ENCODE measurements at places on chromosomes 12 and 14.

- DNase-seq: no peak
Measured at GRCh38 chr14:93107453-93107852, 8.3 kb downstream of the ITPK1 start.

GRCh38 chr14:76426161-76426696 lies 50.3 kb downstream of the ESRRB start:
- DNase-seq: no peak

DNA sequence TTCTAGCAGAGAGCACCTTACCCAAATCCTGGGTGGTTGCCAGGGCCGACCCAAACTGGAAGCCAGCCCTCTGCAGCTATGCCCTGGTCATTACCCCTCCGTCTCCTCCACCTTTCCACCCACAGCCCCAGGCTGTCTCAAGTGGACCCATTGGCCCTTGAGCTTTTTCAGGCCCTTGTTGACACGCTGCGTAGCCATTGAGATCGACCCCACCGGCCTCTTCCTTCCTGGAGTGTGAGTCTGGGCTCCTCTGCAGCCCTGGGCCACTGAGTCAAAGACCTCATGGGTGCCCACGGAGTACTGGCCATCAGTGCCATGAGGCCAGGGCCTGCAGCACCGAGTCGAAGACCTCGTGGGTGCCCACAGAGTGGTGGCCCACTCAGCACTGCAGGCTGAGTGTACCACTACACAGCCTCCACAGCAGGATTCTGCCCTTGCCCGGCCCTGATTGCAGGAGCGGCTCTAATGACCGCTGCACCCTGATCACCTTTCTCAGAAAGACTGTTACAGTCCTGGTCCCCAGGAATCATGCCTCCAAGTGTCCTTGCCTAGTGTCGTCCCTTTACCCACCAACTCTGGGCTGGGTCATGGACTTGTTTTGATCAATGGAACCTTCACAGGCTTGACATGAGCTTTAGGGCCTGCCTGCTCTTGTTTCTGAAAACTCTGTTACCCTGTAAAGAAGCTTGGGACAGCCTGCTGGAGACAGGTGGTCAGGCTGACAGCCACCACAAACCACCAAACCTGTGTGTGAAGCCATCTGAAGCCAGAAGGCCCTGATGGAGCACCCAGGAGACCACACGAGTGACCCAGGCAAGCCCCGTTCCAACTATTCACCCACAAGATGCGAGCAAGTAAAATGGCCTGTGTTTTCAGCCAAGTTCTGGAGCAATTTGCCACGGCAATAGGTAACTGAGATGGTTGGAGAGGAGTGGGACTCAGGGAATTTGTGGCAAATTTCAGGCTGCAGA lies 39.6 kb upstream of the TRAF3 start:
- DNase-seq: no peak

- DNase-seq: no peak
Measured at GRCh38 chr12:62703011-62703380, 232.0 kb downstream of the PPM1H start.

GRCh38 chr12:127262615-127263014 lies 1004.4 kb upstream of the TMEM132C start:
- DNase-seq: no peak

- DNase-seq: no peak
Measured at GRCh38 chr14:100532154-100532861, 54.9 kb downstream of the BEGAIN start.

- peak; percentile 23 for DNase-seq
Measured at GRCh38 chr12:113838896-113839295, 127.2 kb downstream of the RBM19 start.

DNA sequence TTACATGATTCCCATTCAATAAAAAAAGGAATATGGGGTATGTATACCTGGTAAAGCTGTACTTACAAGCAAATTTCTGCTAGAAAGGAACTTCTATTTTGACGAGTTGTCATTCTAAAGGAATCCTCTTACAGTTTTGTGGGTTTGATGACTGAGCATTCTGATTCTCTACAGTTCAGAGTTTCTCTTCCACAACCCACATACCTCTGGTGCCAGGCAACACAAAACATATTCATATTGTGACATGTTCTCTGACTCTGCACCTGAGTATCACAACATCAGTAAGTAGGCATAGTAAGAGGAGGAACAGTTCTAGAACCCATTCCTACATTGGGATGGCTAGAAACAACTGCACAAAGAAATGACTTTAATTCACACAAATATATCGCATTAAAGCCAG lies 636.6 kb downstream of the MED13L start:
- no peak for DNase-seq

DNA sequence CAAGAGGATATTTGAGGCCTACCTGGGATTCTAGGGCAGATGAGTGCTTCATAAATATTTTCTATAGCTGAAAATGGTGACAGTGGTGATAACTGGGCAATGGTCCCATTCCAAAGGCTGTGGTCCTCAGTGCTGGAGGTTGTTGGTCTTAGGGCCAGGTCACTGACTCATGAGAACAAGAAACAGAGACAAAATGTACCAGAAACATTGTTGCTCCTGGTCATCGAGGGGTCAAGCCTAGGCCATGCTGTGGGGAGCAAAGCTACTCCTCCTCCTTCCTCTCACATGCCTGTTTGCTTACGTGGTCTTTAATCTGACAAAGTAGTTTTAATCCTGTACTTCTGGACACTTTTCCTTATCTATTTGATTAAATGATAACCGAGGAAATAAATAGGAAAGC lies 33.8 kb downstream of the ERG28 start:
- no peak for DNase-seq

GRCh38 chr12:50123203-50123602 lies 11.2 kb downstream of the COX14 start:
- DNase-seq: no peak

GRCh38 chr14:68939893-68940613 lies 39.0 kb downstream of the ACTN1 start:
- no peak for DNase-seq

GRCh38 chr14:66088656-66089055 lies 397.5 kb upstream of the CCDC196 start:
- no peak for DNase-seq

GRCh38 chr14:105093038-105093430 lies 27.8 kb upstream of the GPR132 start:
- no peak for DNase-seq

GRCh38 chr12:57260366-57260765 lies 9.4 kb upstream of the STAC3 start:
- no peak for DNase-seq

All from NCI-H1092 treated with DMSO at 0.1 percent for 48 hours (cell line).